ENCODE measurements at places on chromosomes 11 and 22.

- no peak for DNase-seq
These were observed 104.5 kb downstream of the PDE3B start for GRCh38 chr11:14748090-14748489.

DNA sequence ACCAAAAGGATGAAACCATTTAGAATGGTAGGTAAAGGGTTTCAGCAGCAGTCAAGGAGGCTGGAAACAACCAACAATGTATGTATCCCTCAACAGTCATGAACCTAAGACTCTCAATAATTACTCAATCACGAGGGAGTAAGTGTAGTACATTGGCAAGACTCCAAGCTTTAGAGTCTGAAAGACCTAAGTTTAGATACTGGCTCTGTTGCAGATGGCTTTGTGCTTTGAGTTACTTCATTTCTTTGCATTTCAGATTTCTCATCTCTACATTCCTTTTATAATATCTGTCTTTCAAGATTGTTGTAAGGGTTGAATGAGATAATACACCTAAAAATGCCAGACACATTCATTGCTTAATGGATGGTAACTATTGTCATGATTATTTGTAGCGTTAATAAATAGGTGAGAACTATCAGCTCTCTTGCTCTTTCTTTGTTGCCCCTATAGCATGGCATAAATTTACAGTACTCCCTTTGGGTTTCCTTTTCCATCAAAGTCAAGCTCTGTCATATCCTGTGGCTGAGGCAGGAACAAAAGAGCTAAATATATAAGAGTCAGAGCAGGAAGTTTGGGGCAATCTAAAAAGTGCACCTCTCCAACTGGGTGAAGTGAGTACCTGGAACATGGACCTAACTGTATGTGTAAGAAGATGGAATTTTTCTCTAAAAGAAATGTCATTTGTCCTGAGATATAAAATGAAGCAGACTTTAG, 228.2 kb upstream of the ZC3H12C start:
- DNase-seq = no peak

DNA sequence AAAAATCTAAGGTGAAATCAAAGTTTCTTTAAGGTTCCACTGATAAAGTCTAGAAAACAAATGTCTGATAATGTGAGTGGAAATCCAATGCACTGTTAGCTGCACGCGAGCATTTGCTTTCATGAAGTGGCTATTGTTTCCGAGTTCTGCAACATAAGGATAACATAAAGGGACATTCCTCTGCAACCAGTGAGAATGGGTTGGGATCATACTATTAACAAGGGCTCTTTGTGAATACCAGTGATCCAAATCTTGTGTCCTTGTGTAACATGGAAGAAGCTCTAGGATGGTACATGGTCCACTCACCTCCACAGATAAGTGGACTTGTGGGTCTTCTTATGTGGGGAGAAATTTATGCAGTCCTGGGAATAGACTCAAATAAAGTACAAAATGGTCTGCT, 24.6 kb downstream of the APIP start:
- no peak for DNase-seq

- no peak for DNase-seq
These were observed 30.6 kb downstream of the MCHR1 start for GRCh38 chr22:40709752-40710413.

DNA sequence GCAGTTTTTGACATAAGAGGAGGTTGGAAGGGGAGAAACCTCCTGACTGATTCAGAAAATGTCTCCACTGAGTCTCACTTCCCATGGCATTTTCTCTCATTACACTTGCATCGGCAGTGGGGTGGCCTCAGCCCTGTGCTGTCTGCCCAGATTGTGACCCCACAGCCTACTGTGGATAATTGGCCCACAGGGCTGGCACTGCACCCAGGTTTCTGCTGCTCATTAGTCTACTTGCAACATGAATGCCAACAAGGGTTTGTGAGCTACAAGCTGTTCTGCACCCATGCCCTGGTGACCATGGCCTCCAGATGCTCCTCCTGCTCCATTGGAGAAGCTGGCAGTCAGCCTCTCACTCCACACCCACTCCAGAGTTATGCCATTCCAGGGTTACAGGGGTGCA, 296.0 kb downstream of the CTTN start:
- no peak for DNase-seq

DNA sequence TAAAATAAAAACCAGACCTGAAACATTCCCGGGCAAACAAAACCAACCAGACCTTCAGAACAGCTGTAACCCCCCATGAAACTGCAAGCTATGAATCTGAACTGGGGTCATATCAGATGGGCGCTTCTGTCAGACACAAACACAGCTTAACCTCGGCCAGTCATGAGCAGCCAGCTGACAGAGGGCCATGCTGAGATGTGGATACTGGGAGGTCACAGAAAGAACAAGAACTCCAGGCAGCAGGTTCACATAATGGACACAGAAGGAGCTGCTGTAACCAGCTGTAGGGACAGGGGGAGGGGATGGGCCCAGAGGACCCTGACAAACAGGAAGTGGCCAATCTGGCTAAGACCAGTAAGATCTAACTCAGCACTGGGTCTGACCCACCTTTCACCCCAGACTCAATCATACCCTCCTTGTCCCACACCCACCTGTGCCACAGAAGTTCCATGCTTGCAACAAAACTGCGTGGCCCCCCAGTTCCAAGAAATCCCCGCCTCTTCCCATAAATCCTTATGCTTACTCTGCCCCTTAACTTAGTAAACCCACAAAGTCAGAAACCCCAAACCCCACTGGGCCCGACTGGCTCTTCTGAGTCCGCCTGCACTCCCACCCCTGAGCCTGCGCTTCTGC, 4.0 kb downstream of the APOL4 start:
- DNase-seq = no peak

- no peak for DNase-seq
These were observed 382.6 kb downstream of the OPCML start for GRCh38 chr11:133149698-133150097.

DNA sequence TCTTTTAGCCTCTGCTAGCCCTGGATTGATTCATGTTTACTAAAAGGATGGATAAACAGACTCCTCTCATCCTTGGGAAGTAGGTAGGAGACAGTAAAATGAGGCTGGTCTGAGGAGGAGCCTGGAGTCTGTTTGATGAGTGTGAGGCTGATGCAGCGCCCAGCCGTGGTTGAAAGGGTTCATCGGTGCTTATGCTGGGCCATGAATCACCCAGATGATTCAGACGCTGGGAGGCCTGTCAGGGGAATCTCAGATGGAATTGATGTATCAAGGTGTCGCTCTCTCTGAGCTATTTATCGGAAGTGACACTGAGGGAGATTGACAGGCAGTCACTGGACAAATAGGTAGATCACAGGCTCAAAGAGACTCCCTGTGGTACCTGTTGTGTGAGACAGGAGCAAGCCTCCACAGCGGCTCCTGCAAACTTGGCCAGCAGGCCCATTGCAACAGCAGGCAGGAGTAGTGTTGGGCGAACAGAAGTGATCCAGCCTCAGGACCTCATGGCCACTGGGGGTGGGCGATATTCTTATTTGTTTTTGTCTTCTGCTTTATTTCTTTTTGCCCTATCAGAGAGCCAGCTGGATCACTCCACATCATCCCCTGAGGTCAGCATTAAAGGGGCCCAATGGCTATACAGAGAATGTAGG, 109.9 kb upstream of the CADM1 start:
- no peak for DNase-seq

DNA sequence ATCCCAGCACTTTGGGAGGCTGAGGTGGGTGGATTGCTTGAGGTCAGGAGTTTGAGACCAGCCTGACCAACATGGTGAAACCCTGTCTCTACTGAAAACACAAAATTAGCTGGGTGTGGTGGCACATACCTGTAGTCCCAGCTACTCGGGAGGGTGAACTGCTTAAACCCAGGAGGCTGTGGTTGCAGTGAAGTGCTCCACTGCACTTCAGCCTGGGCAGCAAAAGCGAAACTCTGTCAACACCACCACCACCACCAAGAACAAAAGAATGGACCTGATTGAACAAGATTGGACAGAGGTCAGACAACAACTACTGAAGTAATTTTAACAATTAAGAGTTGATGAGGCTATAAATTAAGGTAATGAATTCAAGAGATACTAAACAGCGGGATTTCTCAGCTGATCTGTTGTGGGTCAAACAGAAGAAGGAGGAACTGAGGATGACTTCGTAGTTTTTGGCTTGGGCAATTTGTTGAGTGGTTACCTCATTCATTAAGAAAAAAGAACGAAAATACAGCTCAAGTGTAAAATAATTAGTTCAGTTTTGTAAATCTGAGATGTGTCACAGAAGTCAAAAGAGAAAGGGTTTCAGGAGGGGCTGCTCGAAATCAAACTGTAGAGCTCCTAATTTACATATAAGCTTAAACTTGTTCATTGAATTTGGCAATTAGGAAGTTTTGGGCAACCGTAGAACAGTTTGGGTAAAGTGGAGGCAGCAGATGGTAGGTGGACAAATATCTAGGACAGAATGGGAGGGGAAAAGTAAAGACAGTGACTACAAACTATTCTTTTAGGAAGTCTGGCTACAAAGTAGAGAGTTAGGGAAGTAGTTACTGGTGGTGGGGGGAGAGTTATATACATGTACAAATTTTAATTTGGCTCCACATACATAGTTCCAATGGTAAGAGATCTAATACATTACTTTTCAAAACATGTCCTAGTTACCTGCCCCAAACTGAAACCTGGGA, 4.5 kb downstream of the IL18 start:
- DNase-seq = no peak

Data from iPS DF 19.7 (cell line).